PC-3 (cell line): ENCODE measurements at places on chromosomes 7 and 10.

DNA sequence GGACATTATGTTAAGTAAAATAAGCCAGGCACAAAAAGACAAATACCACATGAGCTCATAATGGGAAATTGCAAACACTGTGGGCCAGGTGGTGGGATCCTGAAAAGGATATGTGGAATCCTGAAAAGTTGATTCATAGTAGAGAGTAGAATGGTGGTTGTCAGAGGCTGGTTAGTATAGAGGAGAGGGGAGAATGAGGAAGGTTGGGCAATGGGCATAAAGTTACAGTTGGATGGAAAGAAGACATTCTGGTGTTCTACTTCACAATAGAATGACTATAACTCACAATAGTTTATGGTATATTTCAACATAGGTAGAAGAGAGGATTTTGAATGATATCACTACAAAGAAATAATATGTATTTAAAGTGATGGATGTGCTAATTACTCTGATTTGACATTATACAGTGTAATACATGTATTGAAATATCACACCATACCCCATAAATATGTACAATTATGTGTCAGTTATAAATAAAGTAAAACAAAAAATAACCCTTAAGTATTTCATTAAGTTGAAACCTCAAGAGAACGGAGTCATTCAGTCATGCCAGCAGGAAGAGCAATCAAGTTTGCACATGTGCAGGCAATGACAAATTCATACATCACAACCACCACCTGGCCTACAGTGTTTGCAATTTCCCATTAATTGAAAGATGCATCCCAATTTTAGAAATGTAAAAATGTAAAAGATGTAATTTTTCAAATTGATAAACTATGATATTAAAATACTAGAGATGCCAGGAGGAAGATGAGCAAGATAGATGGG lies 156.7 kb downstream of the MAGI2 start:
- DNase-seq, result no peak

DNA sequence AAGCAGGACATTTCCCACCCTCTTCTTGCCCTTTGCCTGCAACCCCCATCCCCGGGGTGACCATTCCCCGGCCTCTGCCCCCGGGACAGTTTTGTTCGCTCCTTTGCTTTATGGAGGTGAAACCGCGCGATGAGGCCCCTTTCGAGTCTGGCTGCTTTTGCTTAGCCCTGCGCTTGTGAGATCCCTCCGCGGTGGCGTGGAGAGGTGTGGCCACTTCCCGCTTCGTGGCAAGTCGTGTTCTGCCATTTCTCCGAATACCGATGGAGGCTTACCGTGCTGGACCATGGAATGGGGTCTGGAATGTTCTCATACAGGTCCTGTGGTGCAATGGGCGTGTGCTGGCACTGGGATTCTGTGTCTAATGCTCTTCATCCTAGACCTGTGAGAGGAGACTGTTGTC lies 106.7 kb downstream of the LHPP start:
- DNase-seq, result no peak

- DNase-seq, result no peak
Measured at GRCh38 chr7:102096012-102096332, 190.7 kb upstream of the SH2B2 start.

DNA sequence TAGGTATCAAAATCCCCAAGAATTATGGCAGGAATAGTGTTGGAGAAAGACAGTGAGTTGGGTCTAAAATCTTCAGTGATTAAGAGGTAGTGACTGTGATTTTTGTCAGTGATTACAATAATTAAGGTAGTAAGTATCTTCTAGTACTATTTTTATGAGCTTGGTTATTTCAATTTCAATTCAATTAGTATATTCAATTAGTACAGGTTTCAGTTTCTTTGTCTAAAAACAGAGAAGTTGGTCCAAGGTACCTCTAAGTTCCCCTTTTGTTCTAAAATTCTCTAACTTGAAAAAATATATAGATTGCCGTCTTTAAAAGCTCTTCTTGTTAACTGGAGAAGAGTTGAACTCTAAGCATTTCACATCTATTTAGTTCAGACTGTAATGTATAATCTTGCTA lies 82.9 kb downstream of the OTUD1 start:
- no peak for DNase-seq

GRCh38 chr7:50446542-50446960 lies 3.6 kb downstream of the FIGNL1 start:
- DNase-seq, result peak; percentile 96

DNA sequence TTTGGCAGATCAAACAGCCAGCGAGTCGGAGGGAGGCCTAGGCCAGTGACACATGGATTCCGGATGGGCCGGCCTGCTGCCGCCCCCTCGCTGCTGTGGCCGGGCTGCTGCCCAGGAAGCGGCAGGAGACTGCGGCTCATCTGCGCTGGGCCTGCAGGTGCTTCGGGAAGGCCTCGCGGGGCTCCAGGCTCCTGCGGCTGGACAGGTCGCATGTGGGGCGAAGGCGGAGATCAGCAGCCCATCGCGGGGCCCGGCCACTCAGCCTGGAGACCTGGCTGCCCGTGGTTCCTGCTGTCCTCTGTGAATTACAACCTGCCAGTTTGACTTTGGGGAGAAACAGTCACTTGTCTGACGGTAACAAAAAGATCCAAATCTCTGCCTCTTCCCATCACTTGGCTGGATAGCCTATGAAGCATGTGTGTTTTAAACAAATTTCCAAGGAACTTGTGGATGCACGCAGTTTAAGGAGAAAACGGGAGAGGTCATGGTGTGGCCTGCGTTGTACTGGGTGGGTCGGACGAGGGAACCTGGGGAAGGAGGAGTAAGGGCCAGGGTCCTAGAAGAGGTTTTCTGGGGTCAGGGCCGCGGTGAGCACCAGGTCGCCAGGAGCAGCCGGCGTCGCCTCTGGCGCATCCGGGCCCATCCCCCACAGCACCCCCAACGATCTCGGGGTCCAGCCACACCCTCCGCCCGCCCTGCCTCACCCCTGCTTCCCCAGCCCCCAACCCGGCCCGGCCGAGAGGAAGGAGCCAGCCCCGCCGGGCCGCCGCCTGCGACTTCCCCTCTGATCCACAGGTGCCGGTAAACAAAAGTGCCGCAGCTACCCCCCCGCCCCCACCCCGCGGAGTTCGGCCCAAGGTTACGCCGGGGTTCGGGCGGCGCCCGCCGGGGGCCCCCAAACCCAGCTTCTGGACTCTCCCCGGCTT lies 1.6 kb downstream of the SPOCK2 start:
- DNase-seq, result no peak

GRCh38 chr7:36276428-36277248 lies 113.0 kb upstream of the ANLN start:
- DNase-seq, result no peak

DNA sequence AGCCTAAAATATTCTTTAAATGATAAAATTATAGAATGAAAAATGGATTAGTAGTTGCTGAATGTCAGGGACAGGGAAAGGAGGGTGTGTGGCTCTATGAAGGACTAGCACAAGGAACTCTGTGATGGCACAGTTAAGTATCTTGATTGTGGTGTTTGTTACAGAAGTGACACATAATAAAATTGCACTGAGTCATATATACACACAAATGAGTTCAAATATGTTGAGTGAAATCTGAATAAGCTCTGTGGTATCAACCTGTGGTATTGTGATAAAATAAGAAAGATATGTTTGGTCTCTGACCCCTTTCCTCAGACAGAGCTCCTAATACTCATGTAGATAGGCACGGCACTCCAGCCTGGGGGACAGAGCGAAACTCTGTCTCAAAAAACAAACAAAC lies 181.5 kb upstream of the TRIM24 start:
- DNase-seq, result peak; percentile 60

DNA sequence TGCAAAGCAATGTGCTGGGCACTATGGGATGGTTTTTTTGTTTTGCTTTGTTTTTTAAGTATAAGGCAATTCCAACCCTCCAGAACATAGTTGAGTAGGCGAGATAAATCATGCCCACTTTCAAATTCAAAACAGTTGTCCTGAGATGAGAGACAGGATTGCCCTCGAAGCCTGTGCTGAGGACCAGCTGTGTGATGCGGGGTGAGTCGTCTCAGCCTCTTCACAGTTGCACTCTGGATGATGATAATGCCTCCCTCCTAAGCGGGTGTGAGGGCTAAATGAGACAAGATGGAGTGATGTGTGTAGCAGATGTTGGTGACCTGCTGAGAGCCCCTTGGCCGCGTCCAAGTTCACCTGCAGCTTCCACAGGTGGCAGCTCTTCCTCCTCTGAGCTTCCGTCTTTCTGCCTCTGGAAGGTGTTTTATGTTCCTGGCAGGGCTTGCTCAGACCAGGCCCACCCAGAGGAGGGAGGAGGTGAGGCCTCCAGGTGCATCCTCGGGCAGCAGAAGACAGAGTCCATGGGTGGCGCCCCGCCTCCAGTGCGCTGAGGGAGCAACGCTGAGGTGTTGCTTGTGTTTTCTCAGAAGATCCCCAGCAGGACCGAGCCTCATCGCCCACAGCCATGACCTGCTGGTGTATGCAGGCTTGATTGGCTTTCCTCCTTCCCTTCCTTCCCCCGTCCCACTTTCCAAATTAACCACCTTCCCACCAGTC lies 30.6 kb downstream of the ECHDC3 start:
- no peak for DNase-seq

- DNase-seq, result no peak
Measured at GRCh38 chr7:19062216-19062615, 55.2 kb downstream of the TWIST1 start.

DNA sequence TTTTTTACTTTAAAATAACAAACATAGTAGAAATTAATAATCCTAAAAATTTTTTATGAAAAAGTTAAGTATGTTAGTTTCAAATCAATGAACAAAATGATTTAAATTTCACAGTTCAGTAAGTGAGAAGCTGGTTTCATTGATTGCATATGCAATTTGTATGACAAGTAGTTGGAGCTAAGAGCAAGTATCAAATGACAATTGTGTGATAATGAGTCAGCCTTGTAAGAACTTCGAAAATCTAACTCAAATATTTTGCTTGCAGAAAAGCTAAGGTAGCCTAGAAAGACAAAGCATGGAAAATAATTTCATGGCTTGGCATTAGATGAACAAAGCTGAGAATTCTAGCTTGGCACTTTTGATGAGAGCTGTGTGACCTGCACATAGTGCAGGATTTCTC lies 111.5 kb downstream of the HDAC9 start:
- peak; percentile 58 for DNase-seq

DNA sequence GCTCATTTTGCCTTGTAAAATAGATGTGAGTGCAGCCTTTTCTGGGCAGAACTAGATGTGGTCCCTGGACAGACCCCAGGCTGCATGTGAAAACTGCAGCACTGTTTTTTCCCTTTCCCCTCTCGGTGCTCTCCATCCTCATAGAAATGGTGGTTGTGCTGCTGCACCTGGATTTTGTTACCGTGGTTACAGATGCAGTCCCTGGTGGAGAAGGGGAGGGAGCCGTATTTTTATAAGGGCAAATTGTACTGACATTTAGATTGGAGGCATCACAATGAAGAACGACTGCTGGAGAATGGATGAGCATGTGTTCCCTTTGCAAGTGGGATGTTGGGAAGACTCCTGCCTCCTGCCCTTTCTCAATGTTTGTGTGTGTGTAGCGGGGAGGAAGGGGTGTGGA lies 469.9 kb downstream of the CCSER2 start:
- no peak for DNase-seq
